ENCODE measurements at places on chromosomes 16 and 17.
A peak's percentile ranks its signal among the peaks of the same experiment; 100 is the strongest.

DNA sequence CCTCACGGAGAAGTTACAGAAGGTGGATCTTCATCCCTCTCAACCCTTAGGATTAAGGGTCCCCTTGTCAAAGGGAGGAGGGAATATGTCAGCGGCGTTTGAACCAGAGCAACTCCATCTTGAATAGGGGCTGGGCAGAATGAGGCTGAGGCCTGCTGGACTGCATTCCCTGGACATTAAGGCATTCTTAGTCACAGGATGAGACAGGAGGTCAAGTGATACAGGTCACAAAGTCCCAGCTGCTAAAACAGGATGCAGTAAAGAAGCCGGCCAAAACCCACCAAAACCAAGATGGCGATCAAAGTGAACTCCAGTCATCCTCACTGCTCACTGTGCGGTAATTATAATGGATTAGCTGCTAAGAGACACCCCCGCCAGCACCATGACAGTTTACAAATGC, 36.7 kb downstream of the RBFOX3 start:
- DNase-seq = no peak

GRCh38 chr17:18258356-18259038, at the start of gene FLII:
Gene FLII (minus strand): TSS chr17:18258738. CDS start chr17:18258690, 48 bp downstream.
- peak; percentile 76 for DNase-seq

DNA sequence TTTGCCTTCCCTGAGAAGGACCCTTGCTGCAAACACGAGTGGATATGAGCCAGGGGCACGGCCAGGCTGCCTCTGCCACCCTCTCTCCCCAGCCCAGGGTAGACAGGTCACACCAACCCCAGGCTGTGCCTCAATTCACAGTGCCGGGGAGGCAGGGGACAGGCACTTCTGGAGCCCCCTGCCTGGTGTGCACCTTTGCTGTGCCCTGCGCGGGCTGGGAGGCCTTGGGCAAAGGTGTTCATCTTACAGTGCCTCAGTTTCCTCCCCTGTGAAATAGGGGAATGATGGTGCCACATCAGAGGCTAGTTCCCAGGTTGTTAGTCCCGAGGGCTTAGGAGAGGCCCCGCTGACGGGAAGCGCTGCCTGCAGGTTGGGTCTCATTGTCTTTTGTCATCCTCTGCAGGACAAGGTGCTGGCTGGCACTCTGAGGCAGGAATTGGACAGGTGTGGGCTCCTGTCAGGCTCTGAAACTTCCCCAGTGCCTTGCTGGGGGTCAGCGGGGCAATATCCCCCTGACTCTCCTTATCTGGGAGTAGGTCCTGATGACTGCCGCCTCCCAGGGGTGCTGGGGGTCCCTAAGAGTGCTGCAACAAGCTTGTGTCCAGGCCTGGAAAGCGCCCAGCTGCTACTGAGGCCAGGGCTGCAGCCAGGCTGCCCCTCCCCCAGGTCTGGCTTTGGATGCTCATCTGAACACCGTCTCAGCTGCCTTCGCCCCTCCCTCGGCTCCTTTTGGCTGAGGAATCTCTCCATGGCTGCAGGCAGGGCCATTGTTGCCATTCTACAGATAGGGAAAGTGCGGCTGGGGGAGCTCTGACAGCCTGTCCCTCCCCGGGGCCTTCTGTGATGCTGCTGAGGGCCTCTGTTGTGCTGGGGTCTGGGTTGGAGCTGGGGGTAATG, 3.1 kb downstream of the PRSS21 start:
- DNase-seq = peak; percentile 70

GRCh38 chr17:1158879-1159278, 20.9 kb downstream of the ABR start:
- DNase-seq = no peak

DNA sequence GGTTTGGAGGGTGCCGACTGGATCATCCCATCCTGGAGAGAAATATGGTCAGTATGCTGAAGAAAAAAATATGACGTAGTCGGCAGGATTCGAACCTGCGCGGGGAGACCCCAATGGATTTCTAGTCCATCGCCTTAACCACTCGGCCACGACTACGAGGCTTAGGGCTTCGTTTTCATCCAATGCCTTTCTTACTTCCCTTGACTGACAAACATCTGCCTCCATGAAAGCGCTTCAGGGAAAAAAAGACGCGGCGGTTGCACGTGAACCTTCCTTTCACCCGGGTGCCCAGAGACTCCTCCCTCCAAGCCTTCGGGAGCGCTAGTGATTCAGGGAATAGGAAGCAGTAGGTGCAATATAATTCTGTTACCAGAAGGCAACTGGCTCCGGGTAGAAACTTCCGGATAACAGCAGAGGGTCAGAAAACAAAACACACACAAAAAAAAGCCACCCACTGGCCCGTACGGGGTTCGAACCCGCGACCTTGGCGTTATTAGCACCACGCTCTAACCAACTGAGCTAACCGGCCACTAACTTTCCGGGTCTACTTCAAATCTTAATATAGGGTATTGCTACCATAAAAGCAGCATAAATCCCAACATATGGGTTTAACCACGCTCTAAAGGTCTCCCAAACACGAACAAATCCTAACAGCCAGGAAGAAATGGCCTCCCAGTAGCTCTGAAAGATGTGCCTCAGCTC, 16.3 kb upstream of the AURKB start:
- peak; percentile 97 for DNase-seq

- DNase-seq = no peak
Measured at GRCh38 chr17:5545051-5545987, 39.0 kb downstream of the NLRP1 start.

DNA sequence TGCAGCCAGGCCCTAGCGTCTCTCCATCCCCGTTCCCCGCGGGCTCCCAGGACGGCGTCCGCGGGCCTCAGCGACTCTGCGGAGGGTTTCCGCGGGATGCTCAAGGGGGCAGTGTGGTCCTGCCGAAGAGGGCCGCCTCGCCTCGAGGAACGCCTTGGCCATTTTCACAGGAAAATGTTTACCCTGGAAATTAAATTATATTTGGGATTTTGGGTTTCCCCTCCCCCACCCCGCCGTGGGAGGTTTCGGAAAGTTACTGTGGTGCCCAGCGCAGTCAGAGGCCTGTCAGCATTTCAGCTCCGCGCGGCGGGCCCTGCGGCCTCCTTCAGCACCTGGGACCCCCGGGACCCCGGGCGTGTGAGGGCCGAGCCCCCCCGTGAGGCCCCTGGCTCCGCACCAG, 94.5 kb downstream of the PCTP start:
- DNase-seq = peak; percentile 72

GRCh38 chr17:67458203-67458602, 81.1 kb downstream of the PITPNC1 start:
- DNase-seq = no peak

DNA sequence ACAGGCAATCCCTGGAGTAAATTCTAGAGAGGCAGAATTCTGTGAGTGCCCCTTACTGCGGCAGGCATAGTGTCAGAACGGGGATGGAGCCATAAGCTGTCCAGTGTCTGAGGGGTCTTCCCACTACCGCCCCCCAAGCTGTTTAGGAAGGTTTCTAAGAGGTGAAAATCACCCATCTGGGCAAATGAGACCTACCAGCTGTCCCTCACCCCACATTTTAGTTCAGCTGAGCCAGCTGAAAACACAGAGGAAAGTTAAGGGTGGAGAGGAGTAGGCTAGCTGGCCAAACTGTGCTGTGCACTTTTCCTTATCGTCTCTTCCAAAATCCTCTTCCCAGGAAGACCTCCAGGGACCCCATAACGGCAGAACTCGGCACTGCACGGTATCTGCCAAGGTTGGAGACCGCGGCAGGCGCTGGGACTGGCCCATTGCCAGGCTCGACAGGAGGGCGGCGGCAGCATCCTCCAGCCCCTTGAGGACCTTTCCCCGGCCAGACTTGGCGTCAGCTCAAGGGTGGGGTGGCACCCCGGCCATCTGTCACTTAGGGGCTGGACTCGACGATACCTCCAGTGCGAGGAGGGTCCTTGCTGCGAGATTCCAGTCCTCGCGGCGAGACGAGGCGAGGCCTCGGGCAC, 955 bp downstream of the ACLY start:
- peak; percentile 30 for DNase-seq

DNA sequence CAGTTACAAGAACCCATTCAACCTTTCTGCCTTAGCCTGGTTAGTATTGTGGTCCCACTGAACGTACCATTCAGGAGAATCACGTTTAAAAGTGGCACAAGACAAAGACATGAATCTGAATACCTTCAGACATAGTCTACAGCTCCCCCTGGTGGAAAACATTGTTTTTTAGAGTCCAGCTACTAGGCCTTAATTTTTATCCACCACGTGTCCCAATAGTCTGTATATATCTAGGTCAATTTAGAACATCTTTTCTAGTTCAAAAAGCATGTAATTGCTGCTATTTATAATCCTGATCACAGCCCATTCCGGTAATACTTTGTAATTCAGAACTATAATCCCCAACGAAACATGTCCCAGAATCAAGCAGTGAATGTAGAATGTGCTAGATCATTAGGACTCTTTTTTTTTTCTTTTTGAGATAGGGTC, 13.7 kb upstream of the GUCY2D start:
- DNase-seq = no peak

- DNase-seq = no peak
Measured at GRCh38 chr17:49337884-49338283, 24.2 kb downstream of the ZNF652 start.

DNA sequence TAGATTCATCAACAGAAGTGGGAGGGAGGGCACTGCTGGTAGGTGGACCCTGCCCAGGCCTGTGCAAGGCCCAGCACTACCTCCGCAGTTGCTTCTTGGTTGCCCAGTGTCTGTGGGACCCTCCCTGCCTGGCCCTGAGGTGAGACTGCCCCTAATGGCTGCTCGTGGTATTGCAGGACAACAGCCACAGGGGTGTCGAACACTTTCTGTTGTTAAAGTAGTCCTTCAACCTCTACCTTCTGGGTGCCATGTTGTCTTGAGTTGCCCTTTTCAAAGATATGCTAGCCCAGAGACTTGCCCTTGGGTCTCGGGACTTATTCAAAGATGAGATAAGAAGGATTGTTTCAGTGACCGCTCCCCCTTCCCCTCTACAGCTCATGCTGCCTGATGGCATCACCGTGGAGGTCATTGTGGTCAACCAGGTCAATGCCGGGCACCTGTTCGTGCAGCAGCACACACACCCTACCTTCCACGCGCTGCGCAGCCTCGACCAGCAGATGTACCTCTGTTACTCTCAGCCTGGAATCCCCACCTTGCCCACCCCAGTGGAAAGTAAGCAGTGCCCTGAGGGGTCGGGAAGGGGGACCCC, 29.1 kb downstream of the AKAP1 start:
- DNase-seq = peak; percentile 73

DNA sequence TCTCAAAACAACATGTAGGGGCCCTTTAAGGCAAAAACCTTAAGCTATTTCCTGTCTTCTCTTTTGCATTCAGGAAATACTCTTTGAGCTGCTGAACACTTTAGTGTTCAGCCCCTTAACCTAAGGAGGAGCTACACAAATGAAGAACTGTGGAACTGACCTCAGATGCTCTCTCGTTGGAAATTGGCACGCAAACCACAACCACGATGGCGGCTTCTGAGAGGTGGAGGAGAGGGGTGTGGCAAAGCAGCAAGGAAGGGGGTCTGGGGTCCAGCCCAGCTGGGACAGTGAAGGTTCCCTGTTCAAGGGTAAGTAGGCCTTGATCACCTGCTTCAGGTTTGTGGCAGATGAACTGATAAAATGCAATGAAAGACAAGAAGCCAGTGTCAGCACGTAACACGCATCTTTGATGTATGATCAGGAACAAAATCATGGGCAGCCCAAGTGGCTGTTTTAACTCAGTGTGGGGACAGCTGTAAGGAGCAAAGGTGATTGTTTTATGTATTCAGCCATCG, 291.6 kb upstream of the TNRC6C start:
- no peak for DNase-seq

GRCh38 chr16:57807968-57808528, 5.8 kb upstream of the KIFC3 start:
- peak; percentile 88 for DNase-seq

DNA sequence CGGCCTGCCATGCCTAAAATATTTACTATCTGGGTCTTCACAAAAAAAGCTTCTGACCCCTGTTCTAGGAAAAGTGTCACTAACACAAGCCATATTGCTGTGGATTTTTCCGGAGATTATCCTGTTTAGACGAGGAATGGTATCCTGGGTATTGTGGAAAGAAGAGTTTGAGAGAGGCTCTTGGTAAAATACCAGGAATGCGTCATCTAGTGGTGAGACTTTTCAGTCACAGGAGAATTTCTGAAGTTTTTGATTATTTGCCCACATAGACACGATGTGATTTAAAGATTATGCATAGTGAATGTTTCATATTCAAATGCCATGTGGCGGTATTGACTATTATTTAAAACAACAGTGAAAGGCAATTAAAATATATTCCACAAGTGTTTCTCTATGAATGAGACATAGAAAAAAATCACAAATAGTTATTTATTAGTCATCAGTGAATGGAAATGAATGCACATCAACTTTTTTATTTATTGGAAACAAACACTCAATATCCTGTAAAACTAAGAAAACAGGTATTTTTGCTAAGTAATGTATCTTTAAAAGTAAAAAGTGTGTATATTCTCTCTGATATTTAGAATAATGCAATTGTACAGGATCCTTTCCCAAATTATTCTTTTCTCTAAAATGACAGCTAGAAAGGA, 7.8 kb downstream of the KRT28 start:
- DNase-seq = no peak

GRCh38 chr16:24289166-24289700, 33.1 kb downstream of the CACNG3 start:
- no peak for DNase-seq

DNA sequence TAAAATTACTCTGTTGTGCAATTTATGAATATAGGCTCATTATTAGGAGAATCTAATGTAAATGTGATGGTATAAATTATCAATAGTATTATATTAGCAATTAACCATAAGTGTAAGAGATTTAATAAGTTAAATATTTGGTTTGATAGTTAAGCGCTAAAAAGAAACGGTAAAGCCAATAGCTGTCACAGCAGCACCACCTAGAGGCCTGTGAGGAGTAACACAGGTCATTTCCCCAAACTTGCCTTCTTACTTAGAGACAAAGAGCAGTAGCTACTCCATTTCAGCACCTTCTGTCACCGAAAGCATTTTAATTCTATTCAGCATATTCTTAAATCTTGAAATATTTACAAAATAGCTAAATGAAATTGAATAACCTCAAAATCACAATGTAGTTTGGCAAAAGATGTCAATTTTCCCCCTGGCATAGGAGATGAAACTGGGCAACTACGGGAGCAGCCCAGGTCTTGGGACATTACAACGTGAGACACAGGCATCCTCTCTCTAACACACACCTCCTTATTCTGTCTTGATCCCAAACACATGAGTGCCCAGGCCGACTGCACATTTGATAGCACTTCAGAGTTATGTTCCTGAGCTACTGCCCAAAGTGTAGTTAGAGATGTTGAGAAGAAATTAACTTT, 14.3 kb upstream of the DYNLRB2 start:
- DNase-seq = peak; percentile 56

GRCh38 chr16:84029297-84030047, 13.1 kb downstream of the SLC38A8 start:
- DNase-seq = no peak

- DNase-seq = no peak
Measured at GRCh38 chr16:73192232-73192894, 144.4 kb upstream of the ZFHX3 start.

GRCh38 chr16:85658504-85659326, 30.0 kb downstream of the GINS2 start:
- no peak for DNase-seq

- peak; percentile 92 for DNase-seq
Measured at GRCh38 chr16:85659805-85660511, 28.8 kb downstream of the GINS2 start.

GRCh38 chr16:81650982-81651562, 128.0 kb upstream of the PLCG2 start:
- DNase-seq = peak; percentile 75
